SJSA1 (cell line): ENCODE measurements at places on chromosomes 16 and 17.

- DNase-seq: no peak
These were observed 2.8 kb upstream of the NTN3 start for GRCh38 chr16:2468233-2468724.

DNA sequence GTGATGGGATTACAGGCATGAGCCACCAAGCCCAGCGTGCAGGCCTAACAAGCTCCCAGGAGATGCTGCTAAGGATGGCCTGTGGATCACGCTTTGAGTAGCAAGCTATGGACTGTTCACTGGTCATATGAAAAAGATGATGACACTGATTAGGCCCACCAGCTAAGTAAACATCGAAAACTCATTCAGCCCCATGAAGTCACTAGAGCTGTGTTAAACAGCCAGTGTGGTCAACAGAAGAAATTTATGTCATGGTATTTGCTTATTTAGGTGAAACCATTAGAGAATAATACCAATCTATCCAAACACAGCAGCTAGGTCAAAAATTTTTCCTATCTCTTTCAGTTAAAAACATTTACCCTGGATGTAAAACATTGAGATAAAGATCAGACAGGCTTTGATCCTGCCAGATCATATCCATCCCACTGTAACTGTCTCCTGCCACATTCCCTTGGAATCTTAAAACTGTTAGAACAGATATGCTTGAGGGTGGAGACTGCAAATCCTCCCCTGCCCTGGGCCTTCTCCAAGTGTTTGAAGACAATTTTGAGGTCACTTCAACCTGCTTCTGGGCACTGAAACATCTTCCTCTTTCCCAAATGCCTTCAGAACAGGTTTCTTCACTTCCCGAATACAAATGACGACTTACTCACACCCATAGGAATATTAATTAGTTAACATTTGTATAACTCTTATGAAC, 30.9 kb downstream of the HOXB1 start:
- DNase-seq: no peak

DNA sequence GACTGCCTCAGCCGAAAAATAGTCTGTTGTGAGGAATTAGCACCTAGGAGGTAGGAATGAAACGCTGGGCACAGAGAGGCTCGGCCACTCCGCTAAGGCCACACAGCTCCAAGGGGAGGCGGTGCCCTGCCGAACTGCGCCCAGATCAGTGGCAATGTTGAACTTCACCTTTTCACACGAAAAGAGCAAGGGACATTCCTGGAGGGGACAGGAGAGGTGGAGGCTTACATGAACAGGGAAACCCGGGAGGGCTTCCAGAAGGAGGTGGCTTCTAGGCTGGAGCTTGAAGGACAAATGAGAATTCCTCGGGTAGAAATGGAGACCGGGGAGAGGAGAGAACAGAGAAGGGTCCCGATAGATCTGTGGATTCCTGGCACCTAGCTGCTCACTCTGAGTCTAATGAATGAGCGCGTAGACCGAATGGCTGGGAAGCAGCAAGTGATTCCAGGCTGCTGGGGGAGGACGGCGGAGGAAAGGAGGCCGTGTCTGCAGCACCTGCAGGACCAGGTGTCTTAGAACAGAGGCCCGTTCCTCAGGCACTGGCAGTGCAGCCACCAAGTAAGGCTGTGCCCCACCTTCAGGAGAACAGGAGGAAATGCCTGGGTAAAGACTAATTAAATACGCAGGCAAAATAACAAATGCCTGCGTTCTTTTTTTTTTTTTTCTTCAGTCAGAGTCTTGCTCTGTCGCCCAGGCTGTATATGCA, 722 bp upstream of the SLC38A10 start:
- no peak for DNase-seq

DNA sequence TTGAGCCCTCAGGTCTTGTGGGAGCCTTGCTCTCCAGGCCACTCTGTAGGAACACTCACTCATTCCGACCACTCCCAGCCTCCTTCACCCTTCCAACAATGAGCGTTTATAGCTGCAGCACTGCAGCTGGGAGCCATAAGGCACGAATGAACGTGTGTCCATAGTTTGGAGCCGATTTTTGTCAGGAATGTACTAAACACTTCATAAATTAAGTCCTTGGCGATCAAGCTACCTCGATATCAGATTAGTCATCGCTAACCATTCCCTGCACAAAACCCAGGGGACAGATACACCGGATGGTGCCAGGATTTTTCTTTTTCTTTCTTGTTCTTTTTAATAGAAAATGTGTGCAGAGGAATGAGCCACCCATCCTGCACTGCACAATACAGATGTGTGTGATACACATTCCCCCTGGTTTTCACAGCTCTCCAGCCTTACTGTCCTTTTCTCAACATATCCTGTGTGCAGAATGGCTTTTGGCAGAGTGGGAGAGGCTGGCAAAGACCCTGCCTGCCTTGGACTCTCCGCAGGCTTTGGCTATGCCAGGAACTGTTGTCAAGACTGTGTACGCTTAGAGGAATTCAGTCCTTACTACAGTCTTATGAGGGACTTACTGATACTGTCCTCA, 68.4 kb upstream of the ELAC2 start:
- no peak for DNase-seq

DNA sequence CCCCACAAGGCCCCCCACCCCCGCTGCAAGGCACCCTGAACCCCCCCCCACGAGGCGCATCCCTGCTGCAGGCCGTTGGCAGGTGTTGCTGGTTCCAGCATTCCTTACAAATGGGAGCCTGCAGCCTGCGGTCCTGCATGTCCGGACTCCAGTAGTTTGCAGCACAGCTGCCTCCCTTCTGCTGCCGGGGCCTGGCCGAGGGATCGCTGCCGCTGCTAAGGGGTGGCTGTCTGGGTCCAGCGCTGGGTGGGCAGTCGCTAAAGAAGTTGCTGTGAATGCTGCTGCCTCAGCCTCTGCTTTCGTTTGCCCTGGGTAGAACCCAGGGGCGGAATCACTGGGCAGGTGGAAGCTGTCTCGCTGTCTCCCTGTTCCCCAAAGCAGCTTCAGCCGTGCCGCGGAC, 11.8 kb downstream of the UTS2R start:
- DNase-seq: no peak

- no peak for DNase-seq
These were observed 23.7 kb downstream of the MAP3K3 start for GRCh38 chr17:63645775-63646487.

DNA sequence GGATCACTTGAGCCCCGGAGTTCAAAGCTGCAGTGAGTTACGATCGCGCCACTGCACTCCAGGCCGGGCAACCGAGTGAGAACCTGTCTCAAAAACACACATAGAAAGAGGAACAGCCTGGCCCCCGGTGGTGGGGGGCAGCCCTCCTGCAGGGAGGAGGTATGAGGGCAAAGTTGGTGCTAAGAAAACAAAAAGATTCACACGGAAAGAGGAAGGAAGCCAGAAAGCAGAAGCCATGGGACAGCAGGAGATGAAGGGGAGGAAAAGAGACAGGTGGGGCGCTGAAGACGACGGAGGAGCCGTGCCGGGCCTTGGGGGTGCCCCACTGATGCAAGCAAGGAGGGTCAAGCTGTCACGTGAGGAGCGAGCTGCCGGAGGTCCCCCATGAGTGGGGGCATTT, 8.2 kb upstream of the C16orf74 start:
- no peak for DNase-seq

DNA sequence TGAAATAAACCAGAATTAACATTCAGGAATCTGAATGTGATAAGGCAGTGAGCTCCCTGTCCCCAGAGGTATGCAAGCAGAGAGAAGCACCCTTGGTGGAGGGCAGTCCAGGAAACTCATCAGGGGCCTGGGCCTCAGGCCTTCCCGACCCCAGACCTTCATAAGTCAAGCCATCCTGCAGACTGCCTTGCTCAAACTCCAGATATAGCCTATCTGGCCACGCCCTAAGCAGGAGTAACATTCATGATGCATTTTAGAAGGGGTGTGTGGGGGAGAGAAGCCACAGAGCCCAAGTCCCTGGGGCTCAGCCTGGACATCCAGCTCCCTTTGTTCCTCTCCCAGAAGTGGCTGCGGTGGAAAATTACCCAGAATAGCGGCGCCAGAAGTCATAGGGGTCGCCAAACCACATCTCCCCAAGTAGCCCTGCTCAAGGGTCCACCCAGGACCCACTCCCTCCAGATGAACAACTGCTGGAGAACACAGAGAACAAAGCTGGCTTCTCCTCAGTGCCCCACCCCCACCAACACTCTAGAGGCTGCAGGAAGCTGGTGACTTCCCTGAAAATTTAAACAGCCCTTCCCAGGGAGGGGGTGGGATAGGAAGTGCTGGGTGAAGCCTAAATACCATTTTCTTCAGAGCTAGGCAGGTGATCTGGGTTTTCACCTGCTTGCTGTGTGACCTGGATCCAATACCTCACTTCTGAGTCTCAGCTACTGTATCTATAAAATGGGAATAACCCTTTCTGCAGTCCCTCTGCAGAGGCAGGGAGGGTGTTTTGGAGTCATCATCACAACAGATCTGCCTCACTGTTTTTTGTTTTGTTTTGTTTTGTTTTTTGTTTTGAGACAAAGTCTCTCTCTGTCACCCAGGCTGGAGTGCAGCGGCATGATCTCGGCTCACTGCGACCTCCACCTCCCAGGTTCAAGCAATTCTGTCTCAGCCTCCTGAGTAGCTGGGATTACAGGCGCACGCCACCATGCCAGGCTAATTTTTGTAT, 1.5 kb upstream of the SREBF1 start:
- no peak for DNase-seq

DNA sequence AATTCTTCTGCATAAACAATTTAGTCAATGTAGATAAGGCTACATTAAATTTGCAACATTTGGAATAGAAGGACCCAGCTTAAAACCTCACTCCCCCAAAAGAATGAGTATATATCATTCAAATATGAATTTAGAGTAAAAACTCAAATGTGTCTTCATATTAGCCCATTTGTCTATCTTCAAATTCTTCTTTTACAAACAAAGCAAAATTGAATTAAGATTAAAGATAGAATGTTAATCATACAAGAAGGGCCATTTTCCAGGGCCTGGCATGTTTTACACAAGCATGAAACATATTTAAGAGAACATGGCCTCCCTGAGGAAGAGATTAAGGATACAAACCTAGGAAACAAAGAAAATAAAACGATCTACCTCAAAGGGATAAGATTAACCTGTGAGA, 8.4 kb downstream of the TOX3 start:
- DNase-seq: no peak

DNA sequence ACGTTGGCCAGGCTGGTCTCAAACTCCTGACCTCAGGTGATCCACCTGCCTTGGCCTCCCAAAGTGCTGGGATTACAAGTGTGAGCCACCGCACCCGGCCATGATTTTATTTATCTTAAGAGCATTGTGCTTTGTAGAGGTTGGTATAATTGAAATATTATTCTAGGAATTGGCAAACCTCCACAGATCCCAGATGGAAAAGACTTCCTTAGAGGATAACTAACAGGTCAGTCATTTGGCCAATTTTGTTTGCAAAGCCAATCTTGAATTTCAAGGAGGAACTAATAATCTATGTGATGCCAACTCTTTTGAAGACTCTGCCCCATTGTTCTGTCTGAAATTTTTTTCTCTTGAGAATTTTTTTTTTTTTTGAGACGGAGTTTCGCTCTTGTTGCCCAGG, 46.7 kb upstream of the SLC5A10 start:
- DNase-seq: no peak
